ENCODE measurements at places on chromosomes 5 and 9.

GRCh38 chr9:69155341-69156030 lies 18.6 kb upstream of the TJP2 start:
- no peak for DNase-seq

DNA sequence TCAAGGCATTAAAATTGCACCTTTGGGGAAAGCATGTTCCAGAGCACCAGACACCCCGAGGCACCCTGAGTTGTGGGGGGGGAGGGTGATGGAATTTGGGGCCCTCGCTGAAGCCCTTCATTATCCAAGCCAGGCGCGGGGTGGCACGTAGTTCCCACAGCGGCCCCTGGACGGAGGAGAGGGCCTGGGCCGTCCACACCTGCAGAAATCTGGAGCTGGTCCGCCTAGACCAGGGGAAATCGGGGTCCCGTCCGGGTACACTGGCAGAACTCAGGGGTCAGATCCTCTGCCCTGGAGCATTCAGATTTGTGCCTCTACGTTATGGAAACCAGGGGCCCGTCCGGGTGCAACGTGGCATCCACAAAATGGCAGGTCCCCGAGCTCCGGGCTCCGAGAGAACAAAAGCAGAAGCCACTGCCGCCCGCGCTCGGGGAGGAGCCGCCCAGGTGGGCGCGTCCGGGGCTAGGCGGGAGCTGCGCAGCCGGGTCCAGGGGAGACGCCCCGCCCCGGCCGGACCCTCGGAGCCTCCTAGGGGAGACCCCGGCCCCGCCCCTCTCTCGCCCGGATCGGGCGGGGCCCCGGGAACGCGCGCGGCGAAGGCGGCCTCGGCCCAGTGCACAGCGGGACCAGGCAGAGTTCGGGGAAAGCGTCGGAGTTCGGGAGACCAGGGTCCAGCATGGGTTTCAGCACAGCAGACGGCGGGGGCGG lies at the start of gene PLEKHG4B:
PLEKHG4B (plus strand) TSS at position 613 of the 708 bp plus-strand sequence; CDS start at position 677, 64 bp downstream.
- DNase-seq: no peak

DNA sequence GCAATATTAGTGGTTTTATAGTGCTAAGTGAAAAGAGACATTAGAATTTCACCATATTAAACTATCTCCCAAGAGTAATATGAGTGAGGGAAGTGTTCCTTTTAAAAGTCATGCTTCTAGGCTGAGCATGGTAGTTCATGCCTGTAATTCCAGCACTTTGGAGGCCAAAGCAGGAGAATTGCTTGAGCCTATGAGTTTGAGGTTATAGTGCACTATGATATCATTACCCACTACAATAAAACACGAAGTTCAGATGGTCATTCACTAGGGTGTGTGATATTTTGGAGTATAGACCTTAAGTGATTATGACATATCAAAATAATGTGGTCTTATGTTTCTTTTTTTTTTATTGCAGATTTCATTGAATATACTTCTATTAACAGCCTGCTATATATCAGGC lies 6.7 kb downstream of the KIF2A start:
- DNase-seq: no peak

DNA sequence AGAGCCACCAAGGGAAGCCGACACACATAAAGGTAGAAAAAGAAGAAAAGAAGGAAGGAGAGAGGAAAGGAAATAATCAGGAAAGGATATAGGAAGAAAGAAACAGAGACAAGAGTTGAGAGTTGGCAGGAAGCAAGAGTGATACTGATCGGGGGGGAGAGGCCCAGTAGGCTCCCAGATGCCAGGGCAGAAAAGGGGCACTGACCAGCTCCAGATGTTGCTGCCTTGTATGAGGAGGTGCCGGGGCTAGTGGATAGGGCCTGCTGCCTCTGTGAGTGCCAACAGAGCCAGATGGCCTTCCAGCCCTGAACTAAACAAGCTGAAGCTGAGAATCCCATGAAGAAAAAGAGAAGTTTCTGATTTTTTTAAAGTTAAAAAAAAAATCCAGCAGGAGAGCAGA lies 82.0 kb upstream of the TRIM32 start:
- no peak for DNase-seq

DNA sequence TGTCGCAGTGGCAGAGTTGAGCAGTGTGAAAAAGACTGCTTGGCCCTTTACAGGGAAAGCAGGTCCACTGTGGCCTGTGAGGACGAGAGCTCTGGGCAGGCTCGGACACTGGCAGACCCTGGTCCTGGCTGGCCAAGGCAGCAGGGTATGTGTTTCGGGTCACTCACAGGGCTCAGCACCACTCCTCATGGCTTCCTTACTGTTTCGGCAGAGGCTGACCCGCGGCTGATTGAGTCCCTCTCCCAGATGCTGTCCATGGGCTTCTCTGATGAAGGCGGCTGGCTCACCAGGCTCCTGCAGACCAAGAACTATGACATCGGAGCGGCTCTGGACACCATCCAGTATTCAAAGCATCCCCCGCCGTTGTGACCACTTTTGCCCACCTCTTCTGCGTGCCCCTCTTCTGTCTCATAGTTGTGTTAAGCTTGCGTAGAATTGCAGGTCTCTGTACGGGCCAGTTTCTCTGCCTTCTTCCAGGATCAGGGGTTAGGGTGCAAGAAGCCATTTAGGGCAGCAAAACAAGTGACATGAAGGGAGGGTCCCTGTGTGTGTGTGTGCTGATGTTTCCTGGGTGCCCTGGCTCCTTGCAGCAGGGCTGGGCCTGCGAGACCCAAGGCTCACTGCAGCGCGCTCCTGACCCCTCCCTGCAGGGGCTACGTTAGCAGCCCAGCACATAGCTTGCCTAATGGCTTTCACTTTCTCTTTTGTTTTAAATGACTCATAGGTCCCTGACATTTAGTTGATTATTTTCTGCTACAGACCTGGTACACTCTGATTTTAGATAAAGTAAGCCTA lies 15.7 kb downstream of the SQSTM1 start:
- DNase-seq: no peak

DNA sequence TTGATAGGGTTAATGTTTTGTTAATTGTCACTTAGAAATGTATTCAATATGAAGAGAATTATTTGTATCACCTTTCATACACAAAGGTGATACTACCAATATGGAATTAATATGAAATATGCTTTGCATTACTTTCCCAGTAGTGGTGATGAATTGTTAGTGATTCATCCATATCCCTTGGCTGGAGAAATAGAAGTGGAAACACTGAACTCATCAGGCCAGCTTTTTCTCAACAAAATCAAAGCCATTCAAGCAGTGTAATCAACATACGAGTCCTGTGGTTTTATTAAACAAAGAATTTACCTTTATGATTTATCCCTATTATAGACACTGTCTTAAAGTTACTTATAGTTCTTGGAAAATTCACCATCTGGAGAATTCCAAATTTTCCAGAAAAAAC lies 264.0 kb upstream of the MEF2C start:
- no peak for DNase-seq

- DNase-seq: no peak
Observed at GRCh38 chr9:30765318-30765717, 1619.1 kb upstream of the ACO1 start.

DNA sequence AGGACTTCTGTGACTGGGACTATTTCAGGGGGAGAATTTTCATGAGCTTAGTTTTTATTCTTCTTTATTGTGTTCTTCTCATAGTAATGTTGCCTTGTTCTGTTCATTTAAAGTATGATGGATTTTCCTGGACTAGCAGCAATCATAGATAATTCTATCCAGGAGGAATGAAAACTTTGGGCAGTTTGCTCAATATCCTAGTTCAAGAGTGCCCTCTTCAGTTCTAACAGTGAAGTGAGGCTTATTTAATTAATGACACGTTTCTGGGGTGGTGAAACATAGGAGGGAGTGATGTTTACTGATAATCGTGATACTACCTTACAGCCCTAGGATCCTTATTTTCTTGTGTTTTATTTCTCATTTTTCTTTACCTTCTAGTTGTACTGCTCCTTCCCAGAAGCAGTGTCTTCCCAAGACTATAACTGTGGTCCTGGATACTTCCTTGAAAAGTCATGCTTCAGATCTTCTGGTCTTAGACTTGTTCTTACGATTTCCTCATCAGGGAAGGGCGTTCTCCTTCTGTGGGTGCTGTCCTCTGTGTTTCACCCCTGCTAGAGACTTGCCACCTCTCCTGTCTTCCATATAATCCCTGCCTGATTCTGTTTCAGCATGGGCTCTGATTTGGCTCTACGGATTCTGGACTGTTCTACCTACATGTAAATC lies 57.4 kb downstream of the CFAP95 start:
- no peak for DNase-seq

GRCh38 chr5:58794875-58795274 lies 212.0 kb downstream of the RAB3C start:
- no peak for DNase-seq

DNA sequence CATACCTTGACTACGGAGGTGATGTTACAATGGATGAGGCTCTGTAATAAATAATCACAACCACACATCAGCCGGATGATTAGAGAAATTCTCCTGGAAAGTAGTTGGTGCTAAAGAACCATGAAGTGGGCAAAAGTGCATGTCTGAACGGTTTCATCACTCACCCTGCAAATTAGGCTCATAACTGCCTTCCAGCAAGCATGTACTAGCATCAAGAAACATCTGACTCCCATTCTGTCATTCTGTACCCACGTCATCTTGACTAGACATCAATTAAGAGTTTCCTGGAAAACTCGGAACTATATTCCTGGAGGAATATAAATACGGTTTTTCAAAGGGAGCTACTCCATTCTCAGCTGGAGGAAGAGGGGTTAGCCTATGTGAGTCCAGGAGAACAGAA lies 52.2 kb downstream of the HSD17B3 start:
- DNase-seq: no peak

GRCh38 chr9:13568405-13568804 lies 288.9 kb upstream of the MPDZ start:
- DNase-seq: no peak

- no peak for DNase-seq
Observed at GRCh38 chr5:1732238-1732941, 67.2 kb downstream of the MRPL36 start.

DNA sequence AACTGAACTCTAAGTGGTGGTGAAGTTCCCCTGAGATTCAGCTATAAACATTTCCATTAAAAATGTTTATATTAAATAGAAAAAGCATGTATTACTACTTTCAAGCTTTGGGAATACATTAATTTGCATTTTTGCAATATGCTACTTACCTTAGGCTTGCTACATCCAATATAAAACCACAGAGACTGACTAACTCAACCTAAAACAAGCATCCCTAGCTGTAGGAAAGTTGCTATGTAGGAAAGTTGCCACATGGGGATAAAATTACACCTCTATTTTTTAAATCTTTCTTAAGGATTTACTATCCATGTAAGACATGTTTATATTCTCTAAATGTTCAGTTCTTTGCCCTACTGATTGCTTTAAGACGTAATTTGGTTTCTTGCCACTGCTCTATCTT lies 12.8 kb downstream of the SCAMP1 start:
- DNase-seq: no peak

GRCh38 chr5:169657127-169657526 lies 20.1 kb downstream of the DOCK2 start:
- no peak for DNase-seq

GRCh38 chr9:116015855-116016254 lies 137.7 kb upstream of the PAPPA start:
- no peak for DNase-seq

DNA sequence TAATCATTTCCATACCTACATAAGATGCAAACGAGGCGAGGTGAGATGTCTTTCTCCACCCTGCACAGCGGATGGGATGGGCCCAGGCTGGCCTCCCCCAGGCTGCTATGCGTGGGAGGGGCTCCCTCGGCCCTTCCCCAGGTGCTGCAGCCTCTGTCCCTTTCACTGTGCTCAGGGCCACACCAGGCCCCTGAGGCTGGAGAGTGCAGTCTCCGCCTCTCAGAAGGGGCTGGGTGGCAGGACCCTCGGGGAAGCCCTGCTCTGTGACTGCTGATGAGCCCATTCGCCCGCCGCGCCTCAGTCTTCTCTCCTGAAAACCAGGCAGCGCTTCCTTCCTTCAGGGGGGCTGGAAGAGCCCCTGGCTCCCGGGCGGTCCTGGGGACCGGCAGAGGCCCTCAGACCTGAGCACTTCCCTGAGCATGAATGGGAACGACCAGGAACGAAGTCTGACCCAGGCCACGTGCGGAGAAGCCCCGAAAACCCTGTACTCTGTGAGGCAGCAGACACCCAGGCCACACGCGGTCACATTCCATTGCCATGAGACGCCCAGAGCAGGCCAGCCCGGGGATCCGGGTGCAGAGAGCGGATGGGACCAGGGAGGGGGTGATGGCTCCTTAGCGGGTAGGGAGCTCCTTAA lies 21.9 kb upstream of the NOTCH1 start:
- no peak for DNase-seq

DNA sequence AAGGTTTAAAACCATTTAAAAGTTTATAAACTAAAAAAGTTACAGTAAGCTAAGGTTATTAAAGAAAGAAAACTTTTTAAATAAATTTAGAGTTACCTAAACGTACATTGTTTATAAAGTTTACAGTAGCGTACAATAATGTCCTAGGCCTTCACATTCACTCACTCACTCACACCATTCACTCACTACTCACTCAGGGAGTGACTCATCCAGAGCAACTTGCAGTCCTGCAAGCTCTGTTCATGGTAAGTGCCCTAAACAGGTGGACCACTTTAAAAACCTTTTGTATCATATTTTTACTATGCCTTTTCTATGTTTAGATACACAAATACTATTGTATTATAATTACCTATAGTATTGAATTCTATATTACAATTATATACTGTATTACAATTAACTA lies 190.8 kb upstream of the RASA1 start:
- peak; percentile 13 for DNase-seq

DNA sequence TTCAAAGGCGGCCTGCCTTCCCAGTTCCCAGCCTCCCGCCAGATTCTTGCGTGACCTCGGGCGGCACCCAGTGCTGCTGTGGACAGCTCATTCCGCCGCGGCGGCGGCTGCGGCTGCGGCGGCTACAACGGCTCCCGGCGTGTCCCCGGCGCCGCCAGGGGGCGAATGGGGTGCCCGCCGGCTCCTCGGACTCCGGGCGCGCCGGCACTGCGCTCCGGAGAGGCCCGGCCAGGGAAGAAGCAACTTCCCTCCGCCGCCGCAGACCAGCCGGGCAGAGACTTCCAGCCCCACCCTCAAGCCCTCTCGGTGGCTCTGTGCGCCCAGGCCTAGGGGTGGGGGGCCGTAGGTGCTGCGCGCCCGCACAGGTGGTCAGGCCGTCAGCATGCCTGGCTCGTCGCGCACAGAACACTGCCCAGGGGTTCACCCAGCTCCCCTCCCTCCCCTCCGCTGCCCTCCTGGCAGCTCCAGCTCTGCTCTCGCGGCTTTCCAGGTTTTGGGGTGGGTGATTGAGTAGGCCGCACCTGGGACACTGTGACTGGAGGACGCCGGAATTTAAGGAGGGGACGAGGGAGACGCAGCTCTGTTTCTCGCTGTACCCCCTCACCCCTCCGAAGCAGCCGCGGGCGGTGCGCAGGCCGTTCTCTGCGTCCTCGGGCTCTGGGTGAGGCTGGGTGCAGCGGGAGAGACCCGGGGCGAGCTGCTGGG lies 20.2 kb downstream of the IGIP start:
- DNase-seq: no peak
